ENCODE measurements at places on chromosomes 1 and 21.

DNA sequence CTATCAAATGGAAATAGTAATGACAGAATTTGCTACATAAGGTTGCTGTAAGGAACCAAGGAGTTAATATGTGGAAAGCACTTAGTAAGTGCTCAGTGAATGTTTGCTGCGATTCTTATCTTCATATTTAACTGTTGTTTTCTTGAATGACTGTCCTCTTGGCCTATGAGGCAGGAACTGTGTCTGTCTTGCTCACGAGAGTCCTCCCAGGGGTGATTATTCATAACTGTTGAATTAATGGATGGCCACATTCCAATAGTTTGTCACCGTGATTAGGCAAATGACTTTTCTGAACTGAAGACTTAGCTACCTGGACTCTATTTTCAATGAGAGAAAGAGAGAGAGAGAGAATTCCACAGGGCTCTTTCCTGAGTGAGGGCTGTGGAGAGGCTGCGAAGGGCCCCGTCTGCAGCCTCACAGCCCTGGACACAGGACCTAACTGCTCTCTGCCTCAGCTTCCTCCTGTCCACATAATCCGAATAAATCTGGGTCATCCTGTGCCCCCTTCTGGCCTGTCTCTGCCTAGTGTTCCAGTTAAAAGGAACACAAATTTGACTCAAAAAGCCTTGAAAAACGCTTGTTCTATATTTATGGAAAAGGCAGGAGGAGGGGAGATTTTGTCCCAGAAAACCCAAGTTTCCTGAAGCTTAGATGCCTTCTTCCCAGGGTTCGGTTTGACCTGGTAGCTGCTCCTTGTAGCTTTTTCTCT lies 8.5 kb downstream of the EDN2 start:
- no peak for DNase-seq

DNA sequence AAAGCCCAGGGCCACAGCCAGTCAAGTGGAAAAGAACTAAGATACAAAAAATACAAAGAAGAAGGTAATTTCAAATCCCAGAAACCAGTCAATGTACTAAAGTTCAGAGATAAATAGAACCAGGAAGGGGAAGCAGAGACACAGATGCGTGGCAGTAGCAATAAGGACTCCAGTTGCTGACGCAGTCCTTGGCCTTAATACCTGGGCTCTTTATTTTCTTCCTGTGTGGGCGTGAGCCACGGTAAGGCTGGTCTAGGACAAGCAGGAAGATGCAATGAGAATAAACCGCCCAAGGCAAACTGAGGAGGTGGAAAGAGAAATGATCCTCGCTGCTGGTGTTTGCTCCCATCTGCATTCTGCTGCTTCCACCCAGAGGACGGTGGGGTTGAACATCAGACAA lies 65.6 kb upstream of the PLXNA2 start:
- no peak for DNase-seq

- no peak for DNase-seq
Observed at GRCh38 chr21:40689840-40690360, 157.1 kb downstream of the DSCAM start.

- DNase-seq = no peak
Observed at GRCh38 chr1:76759950-76760349, 107.3 kb upstream of the ST6GALNAC5 start.

DNA sequence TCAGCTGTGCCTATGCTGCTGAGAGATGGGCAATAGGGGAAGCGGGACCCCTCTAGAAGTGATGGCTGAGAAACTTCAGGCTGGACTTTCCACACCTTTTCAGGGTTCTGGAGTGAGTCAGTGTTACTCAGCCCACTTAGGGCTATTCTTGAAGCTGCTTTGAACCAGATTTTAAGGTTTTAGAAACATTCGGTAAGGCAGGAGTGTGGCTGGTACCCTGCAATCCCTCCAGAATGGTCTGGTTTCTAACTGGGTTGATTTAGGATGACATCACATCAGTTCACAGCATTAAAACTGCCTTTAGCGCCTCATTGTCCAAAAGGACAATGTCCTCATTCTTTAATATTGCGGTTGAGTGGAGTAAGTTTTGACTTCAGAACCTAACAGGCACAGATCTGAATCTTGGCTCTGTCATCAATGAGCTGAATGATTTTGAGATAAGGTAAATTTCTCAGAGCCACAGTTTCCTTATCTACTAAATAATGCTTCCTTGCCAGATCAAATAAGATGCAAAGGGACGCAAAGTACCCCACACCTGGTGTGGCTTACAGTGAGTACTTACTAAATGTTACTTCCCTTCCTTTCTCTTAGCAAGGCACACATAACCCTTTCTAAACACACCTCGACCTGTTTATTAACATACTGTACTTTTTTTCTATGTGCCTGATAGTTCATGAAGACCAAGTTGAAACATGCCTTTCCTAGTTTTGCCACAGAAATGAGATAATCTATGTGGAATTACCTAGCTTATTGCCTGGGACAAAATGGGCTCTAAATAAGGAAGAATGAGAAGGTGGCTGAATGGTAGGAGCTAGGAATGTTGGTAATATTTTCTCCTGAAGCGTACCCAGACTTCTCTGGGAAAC lies 209.8 kb downstream of the ROR1 start:
- no peak for DNase-seq

GRCh38 chr1:28172713-28173150 lies 3.8 kb downstream of the PTAFR start:
- no peak for DNase-seq

GRCh38 chr1:58884706-58885661 lies 101.1 kb upstream of the JUN start:
- DNase-seq = no peak

GRCh38 chr1:21012937-21013336 lies 163.8 kb downstream of the EIF4G3 start:
- no peak for DNase-seq

DNA sequence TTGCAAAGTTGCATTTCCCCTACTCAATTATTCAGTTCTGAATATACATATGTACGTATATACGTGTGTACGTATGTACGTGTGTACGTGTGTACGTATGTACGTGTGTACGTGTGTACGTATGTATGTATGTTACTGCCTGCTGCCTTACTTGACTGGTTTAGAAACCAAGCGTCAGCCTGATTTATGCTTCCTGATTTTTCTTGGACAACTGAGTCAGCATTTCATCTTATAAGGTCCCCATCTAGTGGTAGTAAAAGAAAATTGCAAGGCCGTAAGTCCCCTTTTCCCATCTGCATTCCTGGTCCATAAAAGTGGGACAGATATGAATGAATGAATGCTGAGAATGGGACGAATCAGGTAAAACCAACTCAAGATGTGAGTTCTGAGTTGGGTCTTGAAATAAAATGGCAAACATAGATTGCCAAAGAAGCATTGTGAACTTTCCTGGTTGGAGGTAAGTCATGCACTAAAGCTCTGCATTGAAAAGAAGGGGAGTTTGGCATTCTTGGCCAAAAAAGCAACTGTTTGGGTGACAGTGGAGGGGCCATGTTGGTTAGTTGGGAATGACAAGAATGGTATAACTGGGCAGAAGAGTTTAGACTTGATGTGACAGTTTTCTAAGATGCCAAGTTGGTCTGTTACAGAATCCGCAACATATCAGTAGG lies 76.4 kb upstream of the DNAH14 start:
- no peak for DNase-seq

GRCh38 chr1:218851586-218851985 lies 322.1 kb upstream of the LYPLAL1 start:
- no peak for DNase-seq

GRCh38 chr1:243944429-243945160 lies 94.6 kb upstream of the AKT3 start:
- no peak for DNase-seq

GRCh38 chr1:46516200-46516950 lies 26.7 kb downstream of the DMBX1 start:
- no peak for DNase-seq

DNA sequence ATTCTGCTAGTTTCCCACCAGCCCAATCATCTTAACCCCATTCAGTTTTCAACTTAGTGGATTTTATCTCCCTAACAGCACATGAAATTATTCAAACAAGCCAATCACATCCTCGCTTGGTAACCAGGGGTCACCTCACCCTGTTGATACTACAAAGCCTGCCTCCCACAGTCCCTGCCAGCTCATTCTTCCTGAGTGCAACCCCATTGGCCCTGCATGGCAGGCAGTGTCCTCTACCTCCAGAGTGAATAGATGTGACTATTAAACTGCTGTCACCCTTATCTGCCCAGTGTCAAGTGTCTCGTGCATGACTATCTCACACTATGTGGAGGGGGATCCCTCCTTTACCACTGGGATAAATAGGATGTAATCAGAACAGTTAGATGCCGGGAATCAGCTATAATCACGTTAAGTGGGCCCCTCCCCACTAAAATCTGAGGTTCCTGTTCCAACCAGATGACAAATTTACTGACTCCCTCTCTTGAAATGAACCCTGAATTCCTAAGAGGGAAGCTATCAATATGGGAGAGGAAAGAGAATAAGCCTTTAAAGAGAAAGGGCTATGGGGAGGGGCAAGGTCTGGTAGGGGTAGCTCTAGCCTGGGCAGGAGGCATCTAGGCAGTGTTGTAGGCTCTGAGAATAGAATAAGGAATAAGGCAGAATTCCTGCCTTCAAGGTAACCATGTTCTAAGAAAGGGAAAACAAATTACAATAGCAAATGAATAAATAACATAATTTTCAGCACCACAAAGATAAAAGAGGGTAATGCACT lies 155.9 kb downstream of the SLC30A10 start:
- no peak for DNase-seq

GRCh38 chr1:96723377-96723776 lies 1.8 kb downstream of the PTBP2 start:
- no peak for DNase-seq

- DNase-seq = no peak
Observed at GRCh38 chr1:56326056-56326455, 253.3 kb downstream of the PLPP3 start.

- no peak for DNase-seq
Observed at GRCh38 chr1:40318970-40319621, 2.0 kb upstream of the COL9A2 start.

DNA sequence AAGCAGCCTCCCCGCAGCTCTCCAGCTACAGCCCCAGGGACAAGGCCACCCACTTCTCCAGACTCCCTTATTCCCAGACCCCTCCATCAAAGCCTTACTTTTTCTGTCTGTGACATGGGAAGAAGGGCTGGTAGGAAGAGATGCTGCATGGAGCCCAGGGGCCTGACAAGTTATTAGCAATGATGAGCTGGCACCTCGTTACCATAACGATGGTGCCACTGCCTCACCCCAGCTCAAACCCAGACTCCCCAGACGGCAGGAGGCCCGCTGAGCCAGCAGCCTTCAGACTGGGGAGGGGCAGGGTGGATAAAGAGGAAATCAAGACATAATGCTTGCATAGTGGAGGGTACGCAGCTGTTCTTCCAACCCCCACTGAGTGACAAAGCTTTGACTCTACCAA lies 3.3 kb downstream of the DLGAP3 start:
- no peak for DNase-seq

- no peak for DNase-seq
Observed at GRCh38 chr1:106222403-106222802, 834.1 kb upstream of the PRMT6 start.

- no peak for DNase-seq
Observed at GRCh38 chr21:35824136-35824535, 236.2 kb downstream of the SETD4 start.

DNA sequence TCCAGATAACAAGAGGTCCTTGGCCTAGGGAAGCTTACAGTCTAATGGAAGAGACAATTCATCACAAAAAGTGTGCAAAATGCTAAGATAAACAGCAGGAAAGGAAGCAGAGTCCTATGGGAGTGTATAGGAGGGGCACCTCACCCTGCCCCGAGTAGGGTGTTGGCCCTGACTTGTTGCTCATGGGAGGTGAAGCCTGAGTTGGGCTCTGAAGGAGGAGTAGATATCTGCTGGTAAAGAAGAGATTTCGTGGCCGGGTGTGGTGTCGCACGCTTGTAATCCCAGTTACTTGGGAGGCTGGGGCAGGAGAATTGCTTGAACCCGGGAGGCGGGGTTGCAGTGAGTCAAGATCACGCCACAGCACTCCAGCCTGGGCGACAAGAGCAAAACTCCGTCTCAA lies 18.6 kb upstream of the GPR37L1 start:
- no peak for DNase-seq

GRCh38 chr1:165060285-165060793 lies 296.2 kb downstream of the LMX1A start:
- no peak for DNase-seq

- no peak for DNase-seq
Observed at GRCh38 chr1:117389779-117390178, 22.5 kb downstream of the MAN1A2 start.

- no peak for DNase-seq
Observed at GRCh38 chr1:216627252-216627651, 96.0 kb downstream of the ESRRG start.

- no peak for DNase-seq
Observed at GRCh38 chr1:29860681-29861080, 624.4 kb downstream of the PTPRU start.

- no peak for DNase-seq
Observed at GRCh38 chr1:199867601-199868000, 159.9 kb upstream of the NR5A2 start.

- DNase-seq = no peak
Observed at GRCh38 chr1:215475796-215476481, 91.2 kb upstream of the KCTD3 start.

- no peak for DNase-seq
Observed at GRCh38 chr21:21929789-21930188, 931.6 kb downstream of the NCAM2 start.

DNA sequence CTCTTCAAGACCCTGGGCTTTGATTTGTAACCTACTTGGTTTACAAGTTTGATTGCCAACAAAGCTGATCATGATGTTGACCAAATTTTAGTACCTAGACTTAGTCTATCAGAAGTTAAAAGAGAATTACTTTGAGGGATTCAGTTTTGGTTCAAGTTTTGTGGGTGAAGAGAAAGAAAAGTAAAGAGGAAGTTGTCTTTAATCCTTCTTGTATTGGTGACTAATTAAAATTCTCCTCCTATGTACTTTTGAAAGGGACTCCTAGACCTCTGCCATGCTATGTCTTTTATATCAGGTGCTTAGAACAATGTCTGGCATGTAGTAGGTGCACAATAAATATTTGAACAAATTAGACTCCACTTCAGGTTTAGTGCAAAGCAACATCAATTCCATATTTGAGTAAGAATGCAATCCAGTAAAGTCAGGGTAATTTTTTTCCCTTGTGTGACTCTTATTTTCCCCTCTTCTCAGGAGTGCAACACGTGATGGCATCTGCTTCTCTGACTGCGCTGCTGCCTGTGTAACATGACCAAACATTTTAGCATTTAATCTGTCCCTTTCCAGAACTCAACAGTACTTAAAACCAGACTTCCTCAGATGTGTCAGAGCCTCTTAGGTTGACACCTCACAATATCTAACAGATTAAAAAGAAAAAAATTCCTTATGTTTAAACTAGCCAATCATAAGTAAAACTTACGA lies 41.1 kb upstream of the KCNQ4 start:
- no peak for DNase-seq

- no peak for DNase-seq
Observed at GRCh38 chr1:64495878-64496277, 25.9 kb downstream of the CACHD1 start.

DNA sequence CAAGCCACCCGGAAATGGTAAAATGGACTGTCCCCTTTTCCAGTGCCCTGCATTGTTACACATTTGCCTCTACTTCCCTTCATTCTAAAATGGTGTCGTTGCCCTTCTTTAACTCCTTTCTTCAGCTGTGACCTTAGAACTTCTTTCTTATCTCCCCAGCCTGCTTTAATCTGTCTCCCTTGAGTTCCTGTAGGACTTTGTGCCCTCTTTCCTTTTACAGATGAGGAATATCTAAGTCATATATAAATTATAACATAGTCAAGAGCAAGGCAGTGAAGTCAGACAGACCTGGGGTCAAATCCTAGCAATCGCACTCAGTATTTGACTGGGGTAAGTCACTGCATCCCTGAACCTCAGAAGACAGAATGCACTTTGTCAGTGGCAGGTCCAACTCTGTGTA lies 31.4 kb upstream of the TMEM222 start:
- no peak for DNase-seq
